ENCODE measurements at places on chromosomes 5 and 9.
A peak's percentile ranks its signal among the peaks of the same experiment; 100 is the strongest.

DNA sequence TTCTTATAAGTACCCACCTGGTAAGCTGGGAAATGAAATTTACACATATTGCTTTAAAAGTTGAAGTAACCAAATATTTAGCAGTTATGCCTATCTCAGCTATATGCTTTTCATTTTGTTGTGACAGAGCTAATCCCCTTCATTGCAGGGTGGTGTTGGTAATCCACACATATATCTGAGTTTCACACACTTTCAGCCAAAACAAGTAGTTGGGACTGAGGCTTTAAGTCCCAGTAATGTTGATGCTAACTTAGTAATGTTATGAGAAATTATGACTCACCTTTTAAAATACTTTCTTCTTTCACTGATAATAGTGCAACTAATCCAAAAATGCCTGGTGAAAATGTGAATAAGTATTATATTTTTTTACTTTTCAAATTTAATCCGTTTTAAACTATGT lies 19.2 kb upstream of the RICTOR start:
- DNase-seq = no peak

GRCh38 chr9:137149363-137149762 lies 10.4 kb downstream of the GRIN1 start:
- DNase-seq = no peak

- DNase-seq = no peak
Observed at GRCh38 chr5:132484391-132484725, 6.2 kb downstream of the IRF1 start.

DNA sequence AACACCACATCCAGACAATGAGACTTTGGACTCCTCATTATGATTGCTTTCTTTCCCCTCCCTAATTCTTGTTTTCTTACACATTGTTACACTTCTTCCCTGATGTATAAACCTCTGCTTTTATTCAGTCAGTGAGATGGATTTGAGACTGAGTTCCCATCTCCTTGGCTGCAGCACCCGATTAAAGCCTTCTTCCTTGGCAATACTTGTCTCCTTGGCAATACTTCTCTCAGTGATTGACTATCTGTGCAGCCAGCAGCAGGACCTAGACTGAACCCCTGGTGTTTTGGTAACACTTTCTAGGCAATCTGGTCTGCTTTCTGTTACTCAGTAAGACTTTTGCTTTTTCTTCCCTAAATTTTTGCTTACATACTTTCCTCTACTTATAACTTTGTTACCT lies 492.8 kb upstream of the SMC2 start:
- no peak for DNase-seq

- no peak for DNase-seq
Observed at GRCh38 chr5:133819977-133820471, 148.4 kb downstream of the C5orf15 start.

- DNase-seq = no peak
Observed at GRCh38 chr9:135158564-135158937, 71.1 kb downstream of the OLFM1 start.

GRCh38 chr9:72592502-72593403 lies 71.3 kb downstream of the TMC1 start:
- peak; percentile 26 for DNase-seq

- DNase-seq = no peak
Observed at GRCh38 chr5:125969011-125969813, 454.0 kb upstream of the GRAMD2B start.

- DNase-seq = no peak
Observed at GRCh38 chr5:38069360-38069759, 189.0 kb upstream of the EGFLAM start.

- DNase-seq = no peak
Observed at GRCh38 chr5:111676466-111676865, 80.5 kb downstream of the NREP start.

DNA sequence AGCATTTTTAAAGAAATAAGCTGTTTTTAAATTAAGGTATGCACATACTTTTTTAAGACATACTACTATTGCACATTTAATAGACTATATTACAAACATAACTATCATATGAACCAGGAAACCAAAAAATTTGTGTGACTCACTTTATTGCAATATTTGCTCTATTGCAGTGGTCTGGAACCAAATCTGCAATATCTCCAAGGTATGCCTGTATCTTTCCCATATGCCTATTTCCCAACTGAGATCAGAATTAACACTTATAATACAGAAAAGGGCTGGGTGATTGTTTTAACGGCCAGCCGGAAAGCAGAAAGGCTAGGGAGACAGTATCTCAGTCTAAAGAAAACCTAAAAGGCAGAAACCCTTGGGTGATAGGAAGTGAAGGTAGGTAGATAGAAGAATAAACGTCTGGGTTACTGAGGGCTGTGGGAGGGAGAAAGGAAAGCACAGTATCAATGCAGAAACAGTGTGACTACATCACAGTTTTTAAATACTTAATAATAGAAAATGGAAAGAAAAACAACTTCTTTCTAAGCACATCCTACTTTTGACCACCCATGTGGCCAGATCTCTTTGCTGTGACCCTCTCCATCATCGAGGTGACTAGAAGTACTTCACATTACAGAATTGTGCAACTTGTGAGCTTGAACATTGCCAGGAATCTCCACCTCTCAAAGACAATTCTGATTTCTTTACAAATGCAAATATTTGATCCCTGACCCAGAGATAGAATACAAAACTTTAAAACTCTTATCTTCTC lies 126.4 kb downstream of the LPAR1 start:
- DNase-seq = no peak

- DNase-seq = peak; percentile 39
Observed at GRCh38 chr5:10479154-10479721, 37.6 kb downstream of the ROPN1L start.

GRCh38 chr5:75509956-75510355 lies 1.5 kb downstream of the CERT1 start:
- DNase-seq = no peak

GRCh38 chr9:38423973-38424843 lies at the start of gene IGFBPL1:
IGFBPL1 (minus strand) TSS chr9:38424454; CDS start chr9:38424424, 30 bp downstream.
- no peak for DNase-seq

DNA sequence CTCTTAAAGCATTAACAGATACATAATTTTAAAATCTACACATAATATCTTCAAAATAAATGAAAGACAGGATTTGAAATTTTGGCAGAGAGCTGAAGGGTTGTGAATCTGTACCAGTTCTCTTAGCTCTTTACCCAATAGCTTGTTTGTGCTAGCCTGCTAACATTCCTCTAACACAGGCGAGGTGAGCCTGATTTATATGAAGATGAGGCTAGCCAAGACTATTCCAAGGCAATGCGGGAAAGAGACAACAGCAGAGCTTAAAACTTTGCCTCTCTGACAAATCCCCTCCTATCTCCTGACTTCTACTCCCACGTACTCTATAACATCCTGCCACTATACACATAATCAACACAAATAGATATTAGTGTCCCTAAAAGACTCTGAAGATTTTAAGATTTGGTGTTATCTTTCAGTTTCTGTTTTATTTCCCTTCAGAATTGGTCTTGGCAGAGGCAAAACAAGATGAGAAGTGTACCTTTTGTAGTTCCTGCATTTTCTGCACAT lies 745.6 kb upstream of the ZNF608 start:
- DNase-seq = no peak

DNA sequence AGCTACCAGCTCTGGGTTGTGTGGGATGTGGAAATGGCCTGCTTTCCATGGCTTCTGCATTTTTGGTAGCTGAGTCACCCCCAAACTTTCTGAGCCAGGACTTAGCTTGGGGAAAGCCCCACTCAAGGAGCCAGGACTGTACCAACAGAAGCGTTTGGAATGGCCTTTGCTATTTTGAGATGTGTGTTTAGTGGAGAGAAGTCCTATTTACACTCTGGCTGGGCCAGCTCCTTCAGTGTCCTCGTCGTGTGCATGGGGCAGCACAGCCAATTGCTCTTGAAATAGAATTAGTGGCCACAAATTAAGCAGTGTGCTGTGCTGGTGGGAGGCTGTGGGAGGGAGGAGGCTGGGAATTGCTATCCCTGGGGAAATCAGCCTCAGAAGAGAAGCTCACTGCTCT lies 51.6 kb downstream of the ENTREP1 start:
- DNase-seq = no peak

- DNase-seq = peak; percentile 42
Observed at GRCh38 chr5:16897284-16897704, 38.8 kb downstream of the MYO10 start.

GRCh38 chr9:86943201-86944113 lies 3.8 kb downstream of the GAS1 start:
- DNase-seq = no peak

GRCh38 chr5:123950701-123951581 lies 439.0 kb downstream of the CSNK1G3 start:
- no peak for DNase-seq

GRCh38 chr9:89455356-89455824 lies 42.5 kb downstream of the SEMA4D start:
- no peak for DNase-seq

Measured in NCI-H187 treated with DMSO at 0.1 percent for 48 hours (cell line).